Renal cortex interstitium (tissue), 15 donors: ENCODE measurements at places on chromosomes 16 and 17. TPM values are rescaled to one million over a fixed set of nuclear protein-coding genes. Genes with fewer than 3 reads are reported as not detected.

GRCh38 chr17:28388106-28388505 is 16.6 kb downstream of the SARM1 start:
- no peak for DNase-seq

DNA sequence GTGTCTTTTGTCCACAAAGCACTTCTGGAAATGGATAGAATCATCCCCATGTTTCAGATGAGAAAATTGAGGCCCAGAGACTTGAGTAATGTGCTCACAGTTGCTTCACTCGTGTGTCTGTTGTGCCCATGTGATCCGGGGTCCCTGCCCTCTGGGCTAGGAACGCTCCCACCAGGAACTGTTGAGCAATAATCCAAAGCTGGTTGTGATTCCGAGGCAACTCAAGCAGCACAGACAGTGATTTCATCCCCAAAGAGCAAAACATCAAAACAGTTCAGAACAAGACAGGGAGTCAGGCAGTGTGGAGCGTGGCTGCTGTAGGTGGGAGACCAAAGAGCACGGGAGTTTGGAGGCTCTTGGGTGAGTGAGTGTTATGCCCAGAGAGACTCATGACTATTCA is 205.0 kb upstream of the ASIC2 start:
- no peak for DNase-seq

GRCh38 chr17:55238931-55239297 is 25.8 kb upstream of the HLF start:
- no peak for DNase-seq

DNA sequence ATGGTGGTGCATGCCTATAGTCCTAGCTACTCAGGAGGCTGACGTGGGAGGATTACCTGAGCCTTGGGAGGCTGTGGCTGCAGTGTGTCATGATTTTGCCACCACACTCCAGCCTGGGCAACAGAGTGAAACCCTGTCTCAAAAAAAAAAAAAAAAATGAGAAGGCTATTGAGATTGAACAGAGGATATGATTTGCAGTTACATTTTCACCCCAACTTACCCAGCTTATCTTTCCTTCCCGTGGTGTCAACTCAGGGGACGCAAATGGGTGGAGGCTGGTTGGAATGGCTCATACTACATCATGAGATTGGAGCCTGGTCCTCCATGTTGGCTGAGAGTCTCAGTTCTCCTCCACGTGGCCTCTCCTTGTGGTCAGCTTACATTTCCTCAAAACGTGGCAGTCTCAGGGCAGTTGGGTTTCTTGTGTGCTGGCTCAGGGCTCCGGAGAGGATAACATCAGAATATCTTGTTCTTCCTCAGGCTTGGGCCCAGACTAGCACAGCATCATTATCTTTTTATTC is 17.2 kb upstream of the NSMCE1 start:
- no peak for DNase-seq

GRCh38 chr17:28394337-28395116 is 11.5 kb downstream of the SLC46A1 start:
- DNase-seq: no peak

DNA sequence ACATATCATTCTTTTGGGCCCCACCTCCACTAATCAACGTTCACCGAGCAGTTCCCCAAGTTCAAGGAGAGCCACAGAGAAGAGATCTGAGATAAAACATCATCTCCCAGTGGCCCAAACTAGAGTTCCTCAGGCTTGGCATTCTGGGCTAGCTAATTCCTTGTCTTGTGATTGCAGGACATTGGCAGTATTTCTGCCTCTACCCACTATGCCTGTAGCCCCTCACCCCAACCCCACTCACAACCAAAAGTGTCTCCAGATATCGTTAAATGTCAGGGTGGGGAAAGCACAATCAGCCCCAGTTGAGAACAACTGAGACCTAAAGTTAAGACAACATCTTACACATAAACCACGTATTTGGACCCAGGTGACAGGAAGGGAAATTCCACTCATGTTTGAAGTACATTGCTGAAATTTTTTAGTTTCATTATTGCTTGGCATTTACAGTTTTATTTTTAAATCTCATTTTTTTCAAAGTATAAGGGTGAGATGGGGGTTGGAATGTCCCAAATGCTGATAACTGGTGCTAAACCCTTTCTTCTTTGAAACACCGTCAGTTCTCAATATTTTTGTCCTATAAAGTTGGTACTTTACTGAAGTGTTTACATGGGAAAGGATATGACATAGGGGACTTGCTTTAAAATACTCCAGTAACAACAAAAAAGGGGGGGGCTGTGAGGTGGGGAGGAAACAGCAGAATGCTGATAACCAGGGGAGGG is 13.6 kb downstream of the ZC3H7A start:
- DNase-seq: no peak

DNA sequence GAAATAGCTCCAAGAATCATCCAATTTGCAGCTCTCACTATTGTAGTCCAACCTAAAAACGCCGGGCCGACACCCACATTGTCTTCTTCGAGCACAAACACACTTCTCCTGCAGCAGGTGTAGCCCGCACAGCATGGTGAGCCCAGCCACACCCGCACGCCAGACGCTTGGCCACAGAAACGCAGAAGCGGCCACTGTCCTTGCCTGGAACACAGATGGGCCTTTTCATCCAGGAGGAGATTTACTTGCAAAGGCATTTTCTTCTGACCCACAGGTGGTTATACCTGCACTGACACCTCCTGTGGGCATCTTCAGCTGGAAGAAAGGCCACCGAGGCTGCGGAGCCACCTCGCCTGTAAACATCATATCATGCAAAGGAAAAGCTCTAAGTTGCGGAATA is 98.4 kb downstream of the ADCY9 start:
- no peak for DNase-seq

DNA sequence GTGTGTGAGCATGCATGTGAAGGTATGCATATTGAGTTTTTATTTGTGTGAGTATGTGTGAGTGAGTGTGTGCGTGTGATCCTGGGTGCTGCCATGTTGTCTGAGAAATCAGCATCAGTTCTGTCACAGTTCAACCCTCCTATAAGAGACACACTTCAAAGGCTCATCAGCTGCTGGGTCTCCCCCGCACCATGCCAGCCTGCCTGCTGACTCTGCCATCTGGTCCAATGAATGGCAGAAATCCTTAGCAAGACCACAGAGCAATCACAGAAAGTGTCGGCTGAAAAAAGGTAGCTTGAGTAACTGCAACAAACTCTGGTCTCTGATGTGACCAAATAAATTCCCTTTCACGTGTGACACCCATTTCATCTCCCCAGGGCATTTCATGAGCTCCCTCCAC is 381.8 kb upstream of the MAF start:
- DNase-seq: peak; percentile 23

DNA sequence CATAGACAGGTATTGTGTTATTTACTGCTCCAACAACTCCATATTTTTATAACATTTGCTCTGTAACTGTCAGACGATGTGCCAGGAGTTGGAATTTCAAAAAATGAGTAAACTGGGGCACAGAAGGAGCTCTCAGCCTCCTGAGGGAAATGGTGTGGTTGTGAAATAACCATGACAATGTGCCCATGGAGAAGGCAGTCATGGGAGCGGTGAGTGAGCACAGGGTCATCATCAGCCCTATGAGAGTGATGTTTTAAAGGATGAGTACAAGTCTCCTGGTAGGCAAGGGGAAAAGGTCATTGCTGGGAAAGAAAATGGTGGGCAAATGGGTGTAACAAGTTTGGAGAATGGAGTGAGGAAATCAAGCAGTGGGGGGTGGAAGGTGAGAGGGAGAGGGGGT is 115.0 kb upstream of the SEC14L1 start:
- DNase-seq: no peak

DNA sequence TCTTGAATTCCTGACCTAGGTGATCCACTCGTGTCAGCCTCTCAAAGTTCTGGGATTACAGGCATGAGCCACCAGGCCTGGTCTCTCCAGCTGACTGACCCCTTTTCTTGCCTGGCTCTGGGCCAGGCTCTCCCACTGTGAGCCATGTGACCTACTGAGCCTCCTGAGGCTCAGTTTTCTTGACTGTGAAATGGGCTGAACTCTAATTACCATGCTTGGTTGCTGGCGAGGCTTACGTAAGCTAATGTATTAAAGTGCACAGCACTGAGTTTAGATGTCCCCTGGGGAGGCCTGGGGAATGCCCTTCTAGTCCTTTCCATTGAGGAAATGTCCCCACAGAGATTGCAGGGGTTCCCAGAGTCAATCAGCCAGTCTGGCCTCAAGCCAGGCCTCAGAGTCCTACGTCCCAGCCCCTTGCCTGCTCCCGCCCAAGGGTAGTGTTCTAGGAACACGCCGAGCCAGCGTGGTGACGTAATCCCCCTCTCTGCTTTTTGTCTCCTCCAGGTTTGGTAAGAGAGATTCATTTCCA is 45.8 kb upstream of the LGALS9 start:
- no peak for DNase-seq

- DNase-seq: no peak
These were observed 54.0 kb downstream of the CFDP1 start for GRCh38 chr16:75379339-75379738.

DNA sequence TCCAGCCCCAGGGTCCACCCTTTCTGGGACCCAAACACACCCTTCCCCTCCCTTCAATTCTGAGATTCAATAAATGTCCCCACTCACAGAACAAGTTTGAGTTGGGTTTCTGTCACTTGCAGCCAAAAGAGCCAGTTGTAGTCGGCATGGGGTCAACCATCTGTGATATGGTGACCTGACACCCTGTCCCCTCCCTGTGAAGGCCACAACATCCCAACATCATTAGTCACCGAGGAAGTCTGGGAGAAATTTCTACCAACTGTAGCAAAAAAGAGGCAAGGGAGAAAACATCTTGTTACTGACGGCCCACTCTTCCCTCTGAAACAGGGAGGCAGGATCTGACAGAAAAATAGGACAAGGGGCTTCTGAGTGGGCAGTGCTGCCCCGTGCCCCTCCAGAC is 638 bp upstream of the LYZL6 start:
- DNase-seq: no peak

DNA sequence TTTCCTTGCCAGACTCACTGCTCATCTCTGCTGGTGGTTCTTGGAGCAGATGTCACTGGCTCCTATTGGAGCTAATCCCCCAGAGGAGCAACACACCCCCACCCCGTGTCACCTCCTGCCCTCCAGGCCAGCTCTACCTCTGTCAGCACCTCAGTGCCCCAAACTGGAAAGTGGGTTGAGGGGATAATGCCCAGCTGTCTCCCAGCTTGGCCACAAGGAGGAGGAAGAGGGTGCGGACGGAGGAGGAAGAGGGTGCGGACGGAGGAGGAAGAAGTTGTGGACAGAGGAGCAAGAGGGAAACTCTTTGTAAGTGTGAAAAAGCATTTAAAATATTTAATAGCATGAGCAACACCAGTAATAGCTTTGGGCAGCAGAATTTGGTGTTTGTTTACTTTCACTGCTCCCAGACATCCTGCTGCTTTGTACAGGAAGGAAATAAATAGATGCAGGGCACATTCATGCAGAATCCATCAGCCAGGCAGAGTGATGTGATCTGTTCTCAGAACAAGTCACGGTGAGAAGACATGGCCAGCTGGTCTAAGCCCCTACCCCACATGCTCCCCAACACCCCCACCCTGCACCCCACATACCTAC is 82.5 kb downstream of the C17orf67 start:
- DNase-seq: no peak

DNA sequence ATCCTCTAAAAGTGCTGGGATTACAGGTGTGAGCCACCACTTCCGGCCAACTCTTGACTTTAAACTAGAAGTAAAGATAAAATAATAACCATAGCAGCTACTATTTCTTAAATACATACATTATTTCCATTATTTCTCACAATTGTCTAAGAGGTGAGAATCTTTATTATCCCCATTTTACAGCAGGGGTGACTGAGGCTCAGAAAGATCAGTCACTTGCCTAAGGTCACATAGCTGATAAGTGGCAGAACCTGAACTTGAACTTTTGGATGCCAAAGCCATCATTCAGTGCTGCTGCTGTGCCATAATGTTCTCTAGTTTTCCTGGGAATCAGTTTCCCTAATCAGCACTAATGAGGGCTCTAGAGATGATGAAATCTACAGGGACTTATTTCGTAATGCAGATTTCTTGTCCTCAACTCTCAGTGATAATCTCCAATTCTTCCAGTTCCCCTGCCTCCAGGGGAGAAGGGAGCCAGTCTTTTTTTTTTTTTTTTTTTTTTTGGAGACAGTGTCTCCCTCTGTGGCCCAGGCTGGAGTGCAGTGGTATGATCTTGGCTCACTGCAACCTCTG is 25.2 kb upstream of the GPRC5B start:
- DNase-seq: no peak

- no peak for DNase-seq
These were observed 56.3 kb downstream of the COX10 start for GRCh38 chr17:14125518-14126137.

DNA sequence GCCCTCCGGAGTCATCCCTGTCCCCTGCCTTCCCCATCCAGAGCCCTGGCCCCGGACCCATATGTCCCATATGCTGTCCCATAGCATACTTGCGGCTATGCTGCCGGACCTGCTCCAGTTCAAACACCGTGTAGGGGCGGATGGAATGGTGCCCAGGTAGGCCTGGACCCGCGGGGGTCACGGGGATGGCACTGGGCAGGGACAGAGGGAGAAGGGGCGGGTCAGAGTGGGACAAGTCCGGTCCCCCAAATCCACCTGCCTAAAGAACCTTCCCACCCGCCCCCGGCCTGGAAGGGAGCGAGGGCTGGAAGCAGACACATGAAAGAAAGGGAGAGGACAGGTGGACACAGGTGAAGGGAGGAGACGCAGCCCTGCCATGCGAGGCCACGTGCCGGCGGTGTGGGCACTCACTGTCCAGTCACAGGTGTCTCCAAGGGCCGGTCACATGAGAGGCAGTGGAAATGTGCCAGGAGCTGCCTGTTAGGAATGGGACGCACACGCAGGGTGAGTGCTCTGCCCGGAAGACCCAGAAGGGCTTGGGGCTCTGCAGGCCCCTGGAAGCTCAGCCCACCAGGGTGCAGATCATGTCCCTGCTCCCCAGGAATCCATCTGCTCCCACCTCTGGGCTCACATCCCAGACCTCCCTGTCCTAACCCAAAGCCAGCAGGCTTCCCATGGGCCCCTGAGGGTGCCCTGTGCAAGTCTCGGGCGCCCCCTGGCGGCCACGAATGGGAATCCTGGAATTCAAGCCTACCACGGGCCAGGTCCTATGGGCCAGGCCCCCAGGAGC is 14.0 kb downstream of the UBALD2 start:
- DNase-seq: peak; percentile 80

GRCh38 chr16:5175266-5175665 is 77.7 kb upstream of the EEF2KMT start:
- DNase-seq: no peak

GRCh38 chr16:30409125-30410060 is 2.0 kb downstream of the ZNF771 start:
- DNase-seq: peak; percentile 92

GRCh38 chr17:30831663-30832437 is at the start of gene ATAD5:
TSS of gene ATAD5 (plus strand) at chr17:30831966. CDS start at chr17:30832348, 382 bp downstream.
- peak; percentile 83 for DNase-seq

FAM171A2 gene
- 23.9 TPM for polyA plus RNA-seq

PGP gene
- polyA plus RNA-seq: 17.1 TPM

PRSS22 gene
- 7.7 TPM for polyA plus RNA-seq

WSB1 gene
- polyA plus RNA-seq: 210 TPM

CACNG4 gene
- 4.6 TPM for polyA plus RNA-seq

COPS3 gene
- 65.5 TPM for polyA plus RNA-seq

JPH3 gene
- 0.62 TPM for polyA plus RNA-seq

TPPP3 gene
- polyA plus RNA-seq: 62.1 TPM

SPN gene
- polyA plus RNA-seq: 2.5 TPM

SLC13A2 gene
- 12.2 TPM for polyA plus RNA-seq
